ENCODE measurements at places on chromosomes 2 and 18.

DNA sequence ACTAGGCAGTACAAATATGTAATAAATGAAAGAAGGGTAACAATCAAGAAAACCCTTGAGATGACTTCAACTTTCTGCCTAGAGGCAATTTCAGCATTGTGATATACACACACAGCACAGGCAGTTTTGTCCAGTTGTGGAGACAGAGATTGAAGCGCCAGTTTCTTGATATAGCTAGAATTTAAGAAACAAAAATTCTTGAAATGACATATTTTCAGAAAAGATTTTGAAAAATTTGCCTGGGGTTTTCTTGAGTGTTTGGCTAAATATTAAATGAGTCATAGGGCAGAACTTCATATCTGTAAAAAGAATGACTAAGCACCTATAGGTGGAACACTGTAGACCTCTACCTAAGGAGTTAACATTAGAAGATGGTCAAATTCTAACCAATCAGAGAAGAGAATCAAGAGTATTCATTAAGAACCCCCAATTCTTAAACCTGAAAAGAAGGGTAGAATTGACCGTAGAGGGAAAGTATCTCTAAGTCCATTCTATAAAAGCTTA is 1266.8 kb upstream of the TMEFF2 start:
- DNase-seq: no peak

DNA sequence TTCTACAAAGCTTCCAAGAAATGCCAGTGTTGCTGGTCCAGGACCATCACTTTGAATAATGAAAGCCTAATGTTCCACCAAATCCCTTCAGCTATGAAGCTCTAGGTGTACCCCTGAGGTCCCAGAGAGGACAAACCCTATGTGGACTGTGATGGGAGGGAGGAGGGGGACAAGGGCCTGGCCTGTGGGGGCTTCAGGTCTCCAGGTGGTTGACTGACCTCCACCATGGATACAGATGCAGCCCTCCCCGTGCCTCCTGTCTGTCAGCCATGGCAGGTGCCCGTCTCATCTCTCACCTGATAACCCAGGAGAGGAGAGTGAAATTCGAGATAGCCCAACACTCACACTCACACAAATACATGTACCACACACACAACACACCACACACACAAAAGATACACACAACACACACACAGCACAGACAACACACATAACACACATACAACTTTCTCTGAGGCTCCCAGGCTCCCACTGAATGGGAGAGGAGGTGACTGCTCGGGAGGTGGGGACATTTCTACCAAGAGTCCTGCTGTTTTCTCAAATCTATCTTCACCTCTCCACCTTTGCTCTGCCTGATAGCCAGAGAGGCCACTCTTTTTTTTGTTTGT is 12.8 kb upstream of the RHOB start:
- no peak for DNase-seq

GRCh38 chr18:58541146-58541788 is 87.6 kb downstream of the ALPK2 start:
- no peak for DNase-seq

DNA sequence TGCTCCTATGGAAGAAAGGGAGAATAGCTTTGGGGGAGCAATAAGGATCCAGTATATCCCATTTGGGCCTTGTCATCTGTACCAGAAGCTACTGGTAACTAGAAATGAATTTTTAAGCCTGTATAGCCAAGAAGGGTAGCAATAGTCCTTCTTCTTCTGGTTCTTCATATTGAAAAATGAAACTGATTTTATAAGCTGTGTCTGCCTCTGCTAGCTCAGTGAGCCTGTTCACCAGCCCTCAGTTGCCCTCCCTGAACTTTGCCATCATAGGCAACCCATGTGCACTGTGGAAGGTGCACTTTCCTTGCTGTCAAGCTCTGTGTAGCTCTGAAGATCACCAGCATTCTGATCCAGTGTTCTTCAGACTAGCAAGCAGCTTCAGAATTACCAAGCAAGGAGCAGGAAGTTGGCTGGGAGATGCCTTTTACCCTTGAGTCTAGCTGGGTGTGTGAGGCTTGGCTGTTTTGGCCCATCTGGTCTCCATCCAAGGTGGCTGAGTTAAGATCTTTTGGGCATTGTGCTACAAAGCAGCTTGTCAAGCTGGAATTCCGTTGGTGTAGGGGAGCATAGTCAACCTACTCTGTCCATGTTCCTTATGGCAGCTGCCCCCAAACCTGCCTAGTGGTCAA is 55.8 kb upstream of the MGAT5 start:
- DNase-seq: no peak

- no peak for DNase-seq
Measured at GRCh38 chr2:110858993-110859701, 126.8 kb downstream of the ACOXL start.

DNA sequence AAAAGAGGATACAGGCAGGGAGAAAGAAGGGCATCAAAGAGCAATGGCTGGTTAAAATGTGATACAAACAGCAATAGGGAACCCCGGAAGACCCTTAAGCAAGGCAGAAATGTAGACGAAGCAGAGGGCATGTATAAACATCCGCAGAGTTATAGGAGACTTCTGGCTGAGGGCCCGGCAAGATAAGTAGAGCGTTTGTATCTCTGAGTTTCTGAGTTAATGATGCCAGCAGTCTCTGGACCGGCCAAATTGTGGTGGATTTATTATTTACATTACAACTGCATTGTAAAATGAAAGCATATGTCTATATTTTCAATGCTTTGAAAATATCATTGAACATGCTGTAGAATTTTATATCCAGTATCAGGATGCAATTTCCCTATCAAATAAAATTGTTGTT is 148.0 kb upstream of the KCTD1 start:
- DNase-seq: no peak

DNA sequence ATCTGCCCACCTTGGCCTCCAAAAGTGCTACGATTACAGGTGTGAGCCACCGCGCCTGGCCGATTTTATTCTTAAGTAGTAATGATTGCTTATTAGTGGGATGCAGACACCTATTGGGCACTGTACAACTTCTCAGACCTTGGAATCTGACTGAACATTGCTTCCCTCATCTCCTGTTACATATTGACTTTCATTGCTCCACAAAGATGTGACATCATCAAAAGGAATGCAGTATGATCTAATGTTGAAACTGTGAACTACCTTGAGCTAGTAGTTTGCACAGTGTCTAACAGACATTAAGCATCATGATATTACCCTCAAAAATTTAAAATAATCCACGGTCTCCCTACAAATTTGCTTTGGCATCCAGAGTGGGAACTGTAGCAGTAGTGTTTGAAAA is 109.8 kb upstream of the SIX2 start:
- no peak for DNase-seq

DNA sequence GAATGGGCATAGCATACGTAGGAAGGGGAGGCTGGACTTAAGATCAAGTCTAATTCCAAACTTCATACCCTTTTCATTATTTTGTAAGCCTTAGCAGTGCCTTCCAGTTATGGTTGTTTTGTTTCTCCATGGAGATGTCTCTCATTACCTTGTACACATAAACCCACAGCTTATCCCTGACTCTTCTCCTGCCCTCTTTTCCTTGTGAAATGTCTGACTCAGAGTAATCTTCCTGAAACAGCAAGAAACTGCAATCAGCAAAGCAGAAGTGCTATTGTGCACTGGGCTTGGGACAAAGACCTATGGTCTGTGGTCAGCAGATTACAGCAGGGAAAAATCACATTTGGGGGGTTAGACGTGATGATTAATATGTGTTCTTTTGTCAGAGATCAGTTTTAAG is 176.7 kb downstream of the IKZF2 start:
- no peak for DNase-seq

DNA sequence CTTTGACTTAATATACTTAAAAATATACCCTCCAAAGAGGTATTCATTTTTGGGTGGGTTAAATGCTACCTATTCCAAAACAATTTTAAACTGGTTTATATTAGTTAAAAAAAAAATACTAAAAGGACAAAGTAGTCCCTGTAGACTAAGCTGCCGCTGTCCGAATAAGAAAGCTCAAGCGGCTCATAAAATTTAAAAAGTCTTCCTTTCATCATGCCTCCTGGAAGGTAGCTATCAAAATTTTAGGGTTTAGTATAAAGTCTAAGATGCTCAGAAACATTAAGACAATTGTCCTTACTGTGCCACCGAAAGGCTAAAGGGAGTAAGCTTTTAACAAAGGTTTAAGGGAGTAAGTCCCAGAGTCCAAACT is 440 bp upstream of the UGGT1 start:
- no peak for DNase-seq

DNA sequence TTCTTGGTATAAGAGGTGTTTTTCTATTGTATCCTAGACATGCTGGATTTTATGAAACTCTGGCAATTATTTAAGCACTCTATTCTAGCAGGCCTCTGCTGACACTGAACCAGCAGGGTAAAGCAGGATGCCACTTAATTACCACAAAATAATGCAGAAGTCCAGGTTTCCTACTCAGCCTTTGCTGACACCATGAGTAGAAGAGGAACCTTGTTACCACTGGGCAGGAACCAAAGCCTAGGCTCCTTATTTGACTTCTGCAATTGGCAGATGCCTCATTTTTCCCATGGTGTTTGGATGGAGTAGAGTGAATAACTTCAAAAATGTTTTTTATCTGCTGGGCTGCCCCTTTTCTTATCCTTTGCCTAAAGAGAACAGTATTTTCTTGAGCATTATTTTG is 60.8 kb downstream of the THNSL2 start:
- DNase-seq: no peak

GRCh38 chr2:132599556-132599955 is 70.4 kb downstream of the LYPD1 start:
- DNase-seq: no peak

GRCh38 chr2:164796999-164797398 is 44.6 kb downstream of the COBLL1 start:
- no peak for DNase-seq

GRCh38 chr2:85913884-85914881 is 25.4 kb upstream of the ST3GAL5 start:
- no peak for DNase-seq

GRCh38 chr2:144619760-144620159 is 99.8 kb upstream of the ZEB2 start:
- DNase-seq: no peak

DNA sequence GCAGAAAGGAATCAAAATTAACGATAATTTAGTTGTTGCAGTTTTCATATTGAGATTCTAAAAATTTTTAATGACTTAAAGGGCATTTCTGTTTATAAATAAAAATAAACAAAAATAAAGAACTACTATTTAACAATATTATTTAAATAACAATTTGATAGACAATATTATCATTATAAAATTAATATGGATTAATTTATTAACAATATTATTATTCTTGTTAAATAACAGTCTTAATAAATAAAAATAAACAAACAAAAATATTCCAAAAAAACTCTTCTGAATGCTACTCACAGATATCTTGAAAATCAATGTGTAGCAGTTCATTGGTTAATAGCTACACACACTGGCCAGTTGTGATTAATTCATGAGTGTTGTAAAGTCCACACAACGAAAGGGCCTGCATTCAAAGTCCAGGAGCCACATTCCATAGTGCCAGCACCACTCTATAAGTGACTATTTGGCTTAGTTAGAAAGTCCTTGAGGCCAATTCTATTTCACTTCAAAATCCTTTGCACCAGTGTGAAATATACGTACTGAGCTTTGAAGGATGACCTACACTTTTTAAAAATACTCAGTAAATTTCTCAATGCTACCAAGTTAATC is 117.1 kb downstream of the ZNF521 start:
- DNase-seq: no peak

- DNase-seq: no peak
Measured at GRCh38 chr2:122236152-122236874, 480.9 kb downstream of the TSN start.

DNA sequence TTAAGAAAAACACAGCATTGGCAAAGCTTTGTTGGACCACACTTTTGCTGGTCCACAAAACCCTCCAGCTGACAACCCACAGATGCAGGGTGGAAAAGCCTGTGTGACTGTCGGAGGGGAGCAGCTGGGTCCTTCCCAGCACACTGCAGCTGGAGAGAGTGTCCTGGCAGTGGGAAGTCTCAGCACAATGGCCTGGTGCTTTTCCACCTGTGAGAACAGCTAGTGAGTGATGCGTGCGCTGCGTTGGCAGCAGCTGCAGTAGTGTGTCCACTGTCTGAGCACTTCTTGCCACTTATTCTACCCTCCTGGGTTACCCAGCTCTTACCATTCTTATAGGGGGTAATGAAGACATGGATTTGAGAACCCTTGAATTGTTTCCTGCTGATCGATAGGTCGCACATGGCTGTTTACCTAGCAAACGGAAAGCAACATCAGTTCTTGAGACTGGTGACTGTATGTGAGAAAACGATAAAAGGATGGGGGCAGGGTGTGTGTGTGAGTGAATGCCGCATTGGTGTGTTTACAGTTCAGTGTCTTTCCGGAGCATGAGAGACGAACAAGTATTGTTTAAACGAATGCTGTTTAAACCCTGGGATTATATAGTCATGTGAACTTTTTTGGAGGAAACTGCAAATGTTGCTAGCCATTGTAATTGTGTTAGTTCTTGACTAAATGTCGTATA is 69.7 kb downstream of the LYPD6 start:
- no peak for DNase-seq

DNA sequence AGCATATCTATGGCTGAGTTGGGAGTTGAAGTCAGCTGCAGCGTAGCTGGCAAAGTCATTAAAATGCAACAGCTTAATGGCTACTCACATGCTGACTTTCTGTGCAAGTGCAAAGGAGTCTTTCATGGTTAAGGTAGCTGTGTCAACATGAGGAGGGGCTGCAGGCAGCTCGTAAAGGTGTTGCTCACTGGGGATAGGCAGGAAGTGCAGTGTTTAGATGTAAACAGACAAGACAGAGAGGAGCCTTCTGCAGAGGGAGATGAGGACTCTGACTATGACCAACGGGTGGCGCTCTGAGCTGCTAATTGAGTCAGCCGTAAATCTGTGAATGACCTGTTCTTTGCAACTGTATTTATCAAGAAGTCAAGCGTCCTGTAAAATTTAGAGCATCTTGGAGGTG is 22.3 kb upstream of the CAVIN2 start:
- no peak for DNase-seq

- DNase-seq: no peak
Measured at GRCh38 chr18:2337552-2338141, 233.7 kb downstream of the METTL4 start.

GRCh38 chr2:124838406-124838805 is 813.3 kb downstream of the CNTNAP5 start:
- no peak for DNase-seq

GRCh38 chr2:238251331-238251730 is 11.5 kb upstream of the HES6 start:
- DNase-seq: no peak

DNA sequence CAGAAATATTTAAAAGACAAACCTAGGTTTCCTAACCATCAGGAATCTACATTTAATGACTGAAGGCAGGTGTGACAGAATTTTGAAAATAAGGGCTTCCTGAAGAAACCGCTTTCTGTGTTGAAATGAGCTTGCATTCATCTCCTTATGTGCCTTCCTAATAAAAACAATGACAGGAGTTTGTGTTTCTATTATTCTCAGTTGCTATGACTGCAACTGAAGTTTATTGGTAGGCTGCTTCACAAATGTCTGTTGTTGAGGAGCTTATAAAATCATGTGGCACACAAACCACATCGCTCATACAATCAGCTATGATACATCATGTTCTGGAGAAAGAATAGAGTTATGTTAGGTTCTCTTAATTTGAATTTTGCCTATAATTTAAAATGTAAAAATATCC is 362.7 kb upstream of the SLC8A1 start:
- DNase-seq: no peak
